ENCODE measurements at places on chromosomes 3 and 15. TPM values are rescaled to one million over a fixed set of nuclear protein-coding genes. Genes with fewer than 3 reads are reported as not detected.

DNA sequence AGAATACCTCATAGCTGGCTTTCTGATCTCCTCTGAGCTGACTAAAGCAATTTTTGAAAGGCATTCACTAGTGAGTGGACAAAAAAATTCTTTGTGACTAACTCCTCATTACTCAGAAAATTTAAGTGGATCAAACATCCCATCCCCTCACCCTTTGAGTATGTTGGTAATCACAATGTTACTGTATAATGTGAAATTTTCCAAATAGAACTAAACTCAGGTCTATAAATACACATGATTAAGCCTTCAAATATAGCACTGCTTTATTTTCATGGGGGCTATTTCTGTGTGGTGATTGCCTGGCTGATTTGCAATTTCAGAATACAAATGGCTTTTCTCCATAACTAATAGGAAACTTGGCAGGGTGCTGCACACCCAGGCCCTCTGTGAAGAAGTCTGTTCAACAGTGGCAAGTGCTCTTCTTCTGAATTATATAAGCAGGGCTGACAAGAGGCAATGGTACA lies 45.9 kb upstream of the ACTC1 start:
- DNase-seq, result no peak

- no peak for DNase-seq
These were observed 179.9 kb downstream of the MCTP2 start for GRCh38 chr15:94411285-94411684.

- no peak for DNase-seq
These were observed 100.2 kb downstream of the TMCC1 start for GRCh38 chr3:129793319-129793718.

DNA sequence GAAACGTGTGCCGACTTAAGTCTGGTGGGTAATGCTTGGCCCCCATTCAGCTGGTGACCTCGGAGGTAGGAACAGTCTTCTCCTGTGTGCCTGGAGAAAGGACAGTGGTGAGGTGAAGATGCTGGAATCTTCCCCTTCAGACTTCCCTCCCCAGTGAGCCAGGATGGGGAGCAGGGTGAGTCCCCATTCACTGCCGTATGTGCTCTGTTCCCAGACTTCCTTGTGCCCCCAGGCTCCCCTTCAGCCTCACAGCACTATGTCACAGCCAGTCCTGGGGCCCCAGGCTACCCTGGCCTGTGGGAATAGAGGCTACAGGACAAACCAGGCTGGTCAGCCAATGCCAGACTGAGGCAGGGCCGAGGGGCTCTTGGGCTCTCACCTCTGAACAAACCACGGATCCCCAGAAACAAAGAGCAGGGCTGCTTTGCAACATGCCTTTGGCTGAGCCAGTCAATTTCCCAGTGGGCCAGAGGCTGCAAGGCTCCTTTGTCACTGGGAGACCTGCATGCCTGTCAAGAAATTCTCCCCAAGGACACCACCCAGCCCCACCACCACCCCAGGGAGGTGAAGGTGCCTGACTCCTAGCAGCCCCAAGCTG lies 31.8 kb upstream of the HHATL start:
- no peak for DNase-seq

The ZPLD1 gene
- not detected for total RNA-seq

Measured in omental fat pad (tissue), 4 donors.